ENCODE measurements at places on chromosomes 5 and 9. TPM values are rescaled to one million over a fixed set of nuclear protein-coding genes. Genes with fewer than 3 reads are reported as not detected.
A peak's percentile ranks its signal among the peaks of the same experiment; 100 is the strongest.

DNA sequence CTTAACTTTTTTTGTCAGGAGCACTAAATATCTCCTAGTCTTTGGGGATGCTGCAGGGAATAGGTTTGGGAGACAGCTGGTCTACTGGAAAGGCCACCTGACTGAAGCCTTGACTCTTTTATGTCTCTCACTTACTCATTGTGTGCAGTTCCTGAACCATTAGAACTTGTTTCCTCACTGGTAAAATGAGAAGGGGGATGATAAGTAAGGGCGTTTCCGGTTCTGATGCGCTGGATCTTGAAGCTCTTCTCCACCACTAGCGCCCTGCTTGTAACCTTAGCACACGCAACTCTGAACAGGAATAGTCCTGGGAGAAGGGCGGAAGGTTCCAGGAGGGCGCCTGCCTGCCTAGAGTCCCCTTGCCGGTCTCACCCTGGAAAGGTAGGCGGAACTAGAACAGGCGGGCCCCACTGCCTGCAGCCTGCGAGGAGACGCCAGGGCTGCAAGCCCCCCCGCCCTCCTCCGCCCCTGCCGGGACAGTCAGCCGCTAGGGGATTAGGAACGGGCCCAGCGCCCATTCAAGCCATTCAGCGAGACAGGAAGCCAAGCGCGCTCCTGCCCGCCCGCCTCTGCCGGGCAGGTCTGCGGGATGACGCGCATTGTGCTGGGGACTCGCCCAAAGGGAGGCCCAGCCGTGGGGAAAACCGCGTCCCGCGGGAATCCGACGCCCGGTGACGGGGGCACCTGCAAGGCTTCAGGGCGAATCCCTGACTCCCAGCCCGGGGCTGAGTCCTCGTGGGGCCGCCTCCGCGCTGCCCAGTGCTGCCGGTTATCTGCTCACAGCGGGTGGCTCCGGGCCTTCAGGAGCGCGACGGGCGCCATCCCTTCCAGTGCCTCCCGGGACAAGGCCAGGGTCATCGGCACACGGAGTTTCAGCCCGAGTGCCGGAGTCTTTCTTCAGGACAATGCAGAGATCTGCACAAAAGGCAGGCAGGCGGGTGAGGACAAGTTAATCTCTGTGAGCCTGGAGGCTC is 44.0 kb upstream of the XPA start:
- H3K27ac ChIP-seq = peak overlapping the region; percentile 45
- H3K4me1 ChIP-seq = peaks cover 13% of the 10 kb centered on the region
- H3K27me3 ChIP-seq = peaks cover 48% of the 10 kb centered on the region
- DNase-seq = peak; percentile 60
- peak overlapping the region; percentile 45 for H3K4me3 ChIP-seq

- H3K27ac ChIP-seq = no peak overlapping the region
- peaks cover 20% of the 10 kb centered on the region for H3K27me3 ChIP-seq
- no peaks in the 10 kb centered on the region for H3K4me1 ChIP-seq
- no peak for DNase-seq
- no peak overlapping the region for H3K4me3 ChIP-seq
Observed at GRCh38 chr9:92191801-92192200, 76.6 kb upstream of the SPTLC1 start.

The LCN9 gene
- polyA plus RNA-seq = not detected

The TAL2 gene
- polyA plus RNA-seq = not detected

The OR13C3 gene
- not detected for polyA plus RNA-seq

The SPATA31A3 gene
- not detected for polyA plus RNA-seq

GRCh38 chr9:115115924-115116323 is 2.0 kb downstream of the TNC start:
- H3K4me3 ChIP-seq = peak overlapping the region; percentile 42
- H3K4me1 ChIP-seq = peaks cover 21% of the 10 kb centered on the region
- no peaks in the 10 kb centered on the region for H3K27me3 ChIP-seq
- H3K36me3 ChIP-seq = peaks cover 4% of the 10 kb centered on the region

DNA sequence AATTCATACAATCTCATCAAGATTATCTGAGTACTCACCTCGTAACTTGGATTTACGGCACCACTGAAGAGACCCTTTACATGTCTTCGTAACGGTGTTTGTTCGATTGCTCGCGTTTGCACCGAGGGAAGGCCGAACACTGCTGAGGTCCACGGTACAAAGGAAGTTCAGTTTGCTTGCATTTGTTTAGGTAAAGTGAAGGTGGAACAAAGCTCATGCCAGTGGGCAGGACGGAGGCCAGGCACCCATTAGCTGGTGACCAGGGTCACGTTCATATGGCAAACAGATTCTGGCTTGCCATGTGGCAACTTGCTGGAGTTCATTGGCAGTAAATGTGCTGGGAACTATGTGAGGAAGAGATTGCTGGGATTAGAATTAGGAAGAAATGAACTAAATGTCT is 164.8 kb downstream of the MACROH2A1 start:
- no peak overlapping the region for H3K27ac ChIP-seq
- no peaks in the 10 kb centered on the region for H3K27me3 ChIP-seq
- peaks cover 21% of the 10 kb centered on the region for H3K4me1 ChIP-seq
- H3K4me3 ChIP-seq = no peak overlapping the region
- H3K36me3 ChIP-seq = no peaks in the 10 kb centered on the region

The RANBP17 gene
- polyA plus RNA-seq = 1.4 TPM

GRCh38 chr9:89548071-89548638 is 50.2 kb upstream of the SEMA4D start:
- DNase-seq = no peak
- H3K4me1 ChIP-seq = no peaks in the 10 kb centered on the region
- H3K4me3 ChIP-seq = no peak overlapping the region
- H3K27me3 ChIP-seq = no peaks in the 10 kb centered on the region
- no peaks in the 10 kb centered on the region for H3K36me3 ChIP-seq

DNA sequence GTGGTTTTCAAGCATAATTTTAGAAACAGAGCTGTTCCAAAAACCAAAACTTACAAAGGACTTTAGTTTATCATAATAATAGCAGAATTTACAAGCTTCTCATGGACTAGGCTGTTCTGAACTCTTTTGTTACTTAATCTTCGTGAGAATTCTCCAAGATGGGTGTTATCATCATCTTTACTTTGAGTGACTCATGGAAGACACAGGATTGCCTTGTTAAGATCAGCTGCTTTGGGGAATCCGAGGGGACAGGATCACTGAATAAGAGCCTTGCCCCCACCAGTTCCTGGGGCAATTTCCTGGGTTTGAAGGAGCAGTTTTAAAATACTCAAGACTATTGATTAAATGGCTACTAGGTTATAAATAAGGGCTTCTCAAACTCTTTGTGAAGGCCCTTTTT is 80.5 kb downstream of the CFAP90 start:
- no peaks in the 10 kb centered on the region for H3K36me3 ChIP-seq
- no peak overlapping the region for H3K27ac ChIP-seq
- DNase-seq = no peak
- no peaks in the 10 kb centered on the region for H3K27me3 ChIP-seq
- H3K4me3 ChIP-seq = no peak overlapping the region

The GRAMD2B gene
- 12.8 TPM for polyA plus RNA-seq

DNA sequence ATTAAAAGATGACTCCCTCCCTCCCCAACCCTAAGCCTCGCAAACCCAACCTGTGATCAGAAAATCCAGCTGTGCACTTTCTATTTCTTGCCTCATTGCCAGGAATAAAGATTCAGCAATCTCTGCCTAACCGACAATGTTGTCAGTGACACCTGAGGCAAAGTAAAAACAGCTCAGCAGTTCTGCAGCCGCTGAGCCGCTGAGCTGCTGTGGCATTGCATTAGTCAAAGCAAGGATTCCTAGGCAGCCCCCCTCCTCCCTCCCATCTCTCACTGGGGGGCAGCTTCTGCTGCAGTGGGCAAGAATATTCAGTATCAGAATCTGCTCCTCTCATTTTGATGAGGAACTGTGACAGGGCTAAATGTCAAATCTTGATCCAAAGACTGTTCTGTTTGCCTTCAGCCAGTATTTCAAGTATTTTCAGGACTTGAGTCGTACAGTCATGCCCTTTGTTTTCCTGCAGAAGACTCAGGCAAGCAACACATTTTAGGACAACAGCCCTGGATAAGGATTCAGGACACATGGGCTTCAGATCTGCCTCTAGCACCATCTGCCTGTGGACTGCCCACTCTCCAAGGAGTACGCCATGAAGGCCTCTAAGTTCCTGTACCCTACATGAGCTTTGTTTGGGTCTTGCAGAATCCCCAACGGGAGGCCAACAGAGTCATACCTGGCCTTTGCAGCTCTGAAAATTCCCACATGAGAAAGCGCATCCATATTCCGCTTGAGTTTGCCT is 41.1 kb upstream of the DAP start:
- no peak for DNase-seq
- H3K27ac ChIP-seq = no peak overlapping the region
- H3K4me1 ChIP-seq = no peaks in the 10 kb centered on the region
- H3K4me3 ChIP-seq = no peak overlapping the region

- H3K27ac ChIP-seq = no peak overlapping the region
- H3K4me3 ChIP-seq = no peak overlapping the region
- no peaks in the 10 kb centered on the region for H3K4me1 ChIP-seq
- H3K27me3 ChIP-seq = no peaks in the 10 kb centered on the region
Observed at GRCh38 chr5:163548649-163549048, 43.2 kb downstream of the MAT2B start.

The KLHL3 gene
- 0.50 TPM for polyA plus RNA-seq

DNA sequence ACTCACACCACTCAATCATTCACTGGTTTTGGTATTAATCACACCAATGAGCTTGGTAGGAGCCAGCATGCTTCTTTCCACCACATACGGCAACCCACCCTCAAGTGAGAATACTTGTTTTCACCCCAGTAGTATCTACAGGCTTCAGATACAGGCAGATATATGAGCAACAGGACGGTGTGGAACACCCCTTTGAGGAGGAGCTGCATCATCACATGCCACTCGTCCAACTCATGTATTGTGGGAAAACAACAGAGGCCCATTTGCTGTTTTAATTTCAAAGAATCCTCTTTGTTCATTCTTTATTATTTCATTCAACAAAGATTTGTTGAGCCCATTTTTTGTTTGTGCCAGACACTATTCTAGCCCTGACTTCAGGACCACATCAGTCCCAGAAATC is 46.0 kb downstream of the RORB start:
- DNase-seq = no peak
- H3K4me1 ChIP-seq = no peaks in the 10 kb centered on the region
- no peaks in the 10 kb centered on the region for H3K27me3 ChIP-seq
- no peaks in the 10 kb centered on the region for H3K36me3 ChIP-seq
- H3K27ac ChIP-seq = no peak overlapping the region
- no peak overlapping the region for H3K4me3 ChIP-seq

DNA sequence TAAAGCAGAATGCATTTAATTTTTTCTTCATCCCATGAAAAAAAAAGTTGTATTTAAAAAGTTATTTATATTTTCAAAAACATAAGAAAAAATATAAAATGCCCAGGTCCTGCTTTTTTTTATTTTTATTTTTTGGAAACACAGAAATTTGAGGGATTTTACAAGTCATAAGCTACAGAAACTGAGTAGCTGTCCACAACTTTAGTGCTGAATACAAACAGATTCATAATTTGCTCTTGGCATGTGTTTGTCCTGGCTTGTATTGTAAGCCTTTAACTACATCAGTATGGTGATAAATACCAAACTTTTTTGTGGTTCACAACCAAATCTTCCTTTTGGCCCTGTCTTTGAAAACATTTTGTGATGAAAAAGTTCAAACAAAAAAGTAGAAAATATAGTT is 7.5 kb upstream of the PLCXD3 start:
- no peak overlapping the region for H3K27ac ChIP-seq
- DNase-seq = peak; percentile 54
- H3K27me3 ChIP-seq = no peaks in the 10 kb centered on the region

The CCL27 gene
- polyA plus RNA-seq = not detected

The PDLIM4 gene
- polyA plus RNA-seq = 52.4 TPM

DNA sequence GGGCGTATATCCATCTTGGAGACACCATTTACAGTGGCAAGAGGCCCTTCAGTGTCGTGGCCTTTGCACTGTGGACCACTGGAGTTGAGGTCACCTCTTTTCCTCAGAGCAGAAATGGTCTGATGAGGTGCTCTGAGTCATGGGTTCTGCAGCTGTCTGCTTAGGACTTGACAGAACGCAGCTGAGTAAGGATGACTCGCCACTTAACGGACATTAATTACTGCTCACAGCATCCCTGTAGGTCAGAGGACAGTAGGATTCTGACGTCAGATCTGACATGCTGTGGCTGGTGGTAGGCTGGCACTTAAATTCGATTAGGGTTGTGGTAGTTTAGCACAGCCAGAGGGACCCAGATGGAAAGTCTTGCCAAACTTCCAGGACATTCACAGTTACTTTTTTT is 479.4 kb downstream of the DMAC1 start:
- H3K27ac ChIP-seq = no peak overlapping the region
- no peaks in the 10 kb centered on the region for H3K4me1 ChIP-seq
- no peak for DNase-seq
- no peaks in the 10 kb centered on the region for H3K36me3 ChIP-seq

GRCh38 chr9:38039907-38040682 is 28.9 kb downstream of the SHB start:
- H3K4me1 ChIP-seq = peaks cover 93% of the 10 kb centered on the region
- H3K36me3 ChIP-seq = no peaks in the 10 kb centered on the region
- H3K27me3 ChIP-seq = no peaks in the 10 kb centered on the region

DNA sequence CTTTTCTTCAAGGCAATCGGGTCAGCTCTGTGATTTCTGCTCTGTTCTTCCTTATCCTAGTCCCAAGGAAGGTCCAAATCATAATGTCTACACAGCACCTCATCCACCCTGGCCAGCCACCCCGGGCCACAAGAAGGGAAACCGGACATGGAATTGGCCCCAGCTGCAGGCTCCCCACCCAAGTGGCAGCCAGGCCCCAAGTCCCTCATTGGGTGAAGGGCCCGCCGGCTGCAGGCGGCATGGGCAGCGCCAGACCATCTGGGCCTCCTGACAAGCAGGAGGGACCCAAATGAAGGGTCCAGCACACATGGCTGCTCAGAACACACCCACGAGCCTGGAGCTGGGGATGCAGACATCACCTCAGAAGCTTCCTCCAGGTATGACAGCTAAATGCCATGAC is 33.7 kb downstream of the BICD2 start:
- no peak overlapping the region for H3K27ac ChIP-seq
- no peak for DNase-seq
- H3K27me3 ChIP-seq = no peaks in the 10 kb centered on the region
- H3K36me3 ChIP-seq = peaks cover 34% of the 10 kb centered on the region
- H3K4me1 ChIP-seq = peaks cover 3% of the 10 kb centered on the region

The OR1Q1 gene
- polyA plus RNA-seq = not detected

DNA sequence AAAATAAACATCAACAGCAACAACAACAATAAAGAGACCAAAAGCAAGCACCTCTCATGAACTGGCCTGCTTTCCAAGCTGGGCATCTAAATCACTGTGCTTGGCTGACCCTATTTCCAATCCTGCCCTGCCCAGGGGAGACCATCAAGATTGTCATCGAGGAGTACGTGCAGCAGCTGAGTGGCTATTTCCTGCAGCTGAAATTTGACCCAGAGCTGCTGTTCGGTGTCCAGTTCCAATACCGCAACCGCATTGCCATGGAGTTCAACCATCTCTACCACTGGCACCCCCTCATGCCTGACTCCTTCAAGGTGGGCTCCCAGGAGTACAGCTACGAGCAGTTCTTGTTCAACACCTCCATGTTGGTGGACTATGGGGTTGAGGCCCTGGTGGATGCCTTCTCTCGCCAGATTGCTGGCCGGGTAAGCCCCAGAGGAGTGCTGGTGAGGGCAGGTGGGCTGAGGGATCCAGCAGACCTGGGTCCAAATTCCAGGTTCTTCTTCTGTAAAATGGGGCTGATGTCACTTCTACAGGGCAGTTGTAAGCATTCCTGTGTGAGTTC is 15.6 kb downstream of the PTGS1 start:
- no peak for DNase-seq
- H3K27me3 ChIP-seq = no peaks in the 10 kb centered on the region
- H3K36me3 ChIP-seq = peaks cover 11% of the 10 kb centered on the region
- H3K27ac ChIP-seq = no peak overlapping the region

- peaks cover 47% of the 10 kb centered on the region for H3K4me1 ChIP-seq
- no peaks in the 10 kb centered on the region for H3K36me3 ChIP-seq
- no peaks in the 10 kb centered on the region for H3K27me3 ChIP-seq
- H3K4me3 ChIP-seq = peak overlapping the region; percentile 42
Observed at GRCh38 chr9:129459547-129460322, 161.2 kb downstream of the C9orf50 start.

The PRUNE2 gene
- polyA plus RNA-seq = 2.6 TPM

All from stomach (tissue), 19 donors.